ENCODE measurements at places on chromosomes 5 and 9. TPM values are rescaled to one million over a fixed set of nuclear protein-coding genes. Genes with fewer than 3 reads are reported as not detected.
A peak's percentile ranks its signal among the peaks of the same experiment; 100 is the strongest.

DNA sequence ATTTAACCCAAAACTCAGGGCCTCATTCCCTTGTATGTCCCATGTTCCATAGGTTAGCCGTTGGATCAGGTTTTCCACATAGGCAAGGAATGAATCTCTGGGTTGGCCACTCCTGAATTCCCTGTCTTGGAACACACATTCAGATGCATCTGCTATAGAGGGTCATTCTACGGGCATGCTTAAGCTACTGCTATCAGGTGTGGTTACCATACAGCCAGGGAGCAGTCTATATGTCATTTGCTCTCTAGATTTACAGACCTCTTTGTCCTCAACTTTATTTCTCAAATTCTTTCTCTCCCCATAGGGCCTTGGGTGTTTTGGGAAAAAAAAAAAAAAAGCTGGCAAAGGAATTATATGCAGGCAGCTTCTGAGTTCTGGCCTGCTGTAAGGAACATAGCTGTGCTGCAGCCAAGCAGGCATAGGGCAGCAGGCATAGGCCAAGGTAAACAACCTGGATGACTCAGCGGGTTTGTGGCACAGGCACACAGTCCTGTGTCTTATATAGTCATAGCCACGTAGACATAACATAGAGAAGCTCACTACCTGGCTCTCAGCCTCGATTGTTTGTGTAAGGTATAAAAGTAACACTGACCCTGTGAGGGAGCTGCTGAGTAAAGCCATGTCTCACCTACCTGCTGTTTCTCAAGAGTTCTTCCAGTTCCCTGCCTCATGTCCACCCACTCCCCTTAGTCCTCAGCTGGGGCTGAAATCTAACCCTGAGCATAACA is 141.5 kb downstream of the OSTF1 start:
- H3K36me3 ChIP-seq = no peaks in the 10 kb centered on the region
- H3K4me1 ChIP-seq = peaks cover 2% of the 10 kb centered on the region

Gene MARCOL
- not detected for total RNA-seq

DNA sequence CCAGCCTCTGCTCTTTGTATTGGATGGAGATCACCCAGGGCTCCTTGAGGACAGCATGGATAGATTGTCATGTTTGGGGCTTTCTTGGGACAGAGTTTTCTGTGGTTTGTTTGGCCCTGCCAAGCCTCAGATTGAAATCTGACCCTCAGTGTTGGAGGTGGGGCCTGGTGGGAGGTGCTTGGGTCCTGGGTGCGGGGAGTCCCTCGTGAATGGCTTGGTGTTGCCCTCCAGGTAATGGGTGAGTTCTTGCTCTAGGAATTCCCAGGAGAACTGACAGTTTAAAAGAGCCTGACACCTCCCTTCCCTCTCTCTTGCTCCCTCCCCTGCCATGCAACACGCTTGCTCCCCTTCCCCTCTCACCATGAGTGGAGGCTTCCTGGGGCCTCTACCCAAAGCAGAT is 48.6 kb upstream of the OLFM1 start:
- H3K27me3 ChIP-seq = peaks cover 2% of the 10 kb centered on the region
- H3K36me3 ChIP-seq = no peaks in the 10 kb centered on the region
- no peak overlapping the region for H3K4me3 ChIP-seq
- H3K27ac ChIP-seq = no peak overlapping the region
- no peak for DNase-seq
- H3K4me1 ChIP-seq = no peaks in the 10 kb centered on the region

GRCh38 chr5:140075371-140075770 is 32.3 kb upstream of the NRG2 start:
- H3K4me3 ChIP-seq = no peak overlapping the region
- DNase-seq = no peak
- H3K27me3 ChIP-seq = peaks cover 19% of the 10 kb centered on the region
- H3K27ac ChIP-seq = no peak overlapping the region
- H3K4me1 ChIP-seq = no peaks in the 10 kb centered on the region

- H3K4me3 ChIP-seq = no peak overlapping the region
- no peaks in the 10 kb centered on the region for H3K36me3 ChIP-seq
- H3K27ac ChIP-seq = no peak overlapping the region
- no peak for DNase-seq
These were observed 330.2 kb upstream of the NREP start for GRCh38 chr5:112087222-112087621.

DNA sequence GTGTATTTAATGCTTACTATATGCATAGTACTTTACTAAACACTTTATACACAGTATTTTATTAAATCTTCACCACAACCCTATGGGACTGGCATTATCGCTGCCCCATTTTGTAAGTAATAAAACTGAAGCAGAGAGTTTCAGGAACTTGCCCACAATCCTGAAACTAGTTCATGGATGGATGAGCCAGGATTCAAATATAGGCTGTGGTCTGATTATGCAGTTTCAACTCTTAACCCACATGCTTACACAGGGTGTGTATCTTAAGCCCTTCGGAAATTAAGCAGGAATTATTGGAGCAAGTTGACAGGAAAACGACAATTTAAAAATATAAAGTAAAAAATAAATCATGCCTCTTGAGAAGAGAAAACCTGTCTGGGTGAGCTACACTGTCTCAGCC is 109.0 kb downstream of the ATP10B start:
- H3K4me1 ChIP-seq = no peaks in the 10 kb centered on the region
- H3K27me3 ChIP-seq = no peaks in the 10 kb centered on the region
- H3K4me3 ChIP-seq = no peak overlapping the region
- H3K27ac ChIP-seq = no peak overlapping the region
- DNase-seq = no peak
- no peaks in the 10 kb centered on the region for H3K36me3 ChIP-seq

Gene RAPGEF1
- 63.2 TPM for total RNA-seq

- no peak for DNase-seq
- H3K27me3 ChIP-seq = no peaks in the 10 kb centered on the region
- peaks cover 42% of the 10 kb centered on the region for H3K36me3 ChIP-seq
These were observed 50.0 kb downstream of the GSN start for GRCh38 chr9:121317737-121318630.

- no peak for DNase-seq
- no peak overlapping the region for H3K27ac ChIP-seq
- H3K27me3 ChIP-seq = no peaks in the 10 kb centered on the region
- peaks cover 10% of the 10 kb centered on the region for H3K4me1 ChIP-seq
- no peak overlapping the region for H3K4me3 ChIP-seq
- no peaks in the 10 kb centered on the region for H3K36me3 ChIP-seq
These were observed 89.7 kb upstream of the OSMR start for GRCh38 chr5:38756068-38756467.

Gene GAS1
- 5.1 TPM for total RNA-seq

DNA sequence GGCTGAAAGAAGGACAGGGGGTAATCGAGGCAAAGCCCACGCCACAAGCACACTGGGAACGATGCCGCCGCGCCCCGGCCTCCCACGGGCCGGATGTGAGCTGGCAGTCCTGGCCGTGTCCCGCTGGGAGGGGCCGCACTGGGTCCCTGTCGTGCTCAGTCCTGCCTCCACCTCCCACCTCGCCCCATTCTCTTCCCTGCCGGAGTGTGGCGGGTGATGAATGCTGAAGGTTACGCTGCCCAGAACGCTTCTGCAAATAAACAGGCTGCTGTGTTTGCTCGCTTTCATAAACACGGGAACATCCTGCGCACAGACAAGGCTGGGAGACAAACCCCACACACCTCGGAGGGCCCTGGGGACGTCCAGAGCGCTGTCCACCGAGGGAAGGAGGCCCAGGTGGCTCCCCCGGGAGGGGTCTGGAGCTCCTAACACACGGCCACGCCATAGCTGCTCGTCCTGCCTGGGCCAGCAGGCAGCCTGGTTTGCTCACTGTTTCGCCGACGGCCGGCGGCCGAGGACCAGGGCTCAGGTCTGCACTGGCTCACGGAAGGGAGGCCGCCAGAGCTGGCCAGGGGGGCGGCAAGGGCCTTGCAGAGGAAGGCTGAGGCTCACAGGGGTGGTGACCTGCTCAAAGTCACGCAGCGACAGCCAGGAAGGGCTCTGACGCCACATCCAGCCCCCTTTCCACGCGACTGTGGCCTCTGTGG is 2.3 kb downstream of the DNLZ start:
- no peak for DNase-seq
- no peaks in the 10 kb centered on the region for H3K27me3 ChIP-seq
- H3K4me1 ChIP-seq = peaks cover 22% of the 10 kb centered on the region
- no peak overlapping the region for H3K27ac ChIP-seq
- no peak overlapping the region for H3K4me3 ChIP-seq

Gene ST8SIA4
- total RNA-seq = 0.59 TPM

- no peak overlapping the region for H3K27ac ChIP-seq
- no peaks in the 10 kb centered on the region for H3K4me1 ChIP-seq
- H3K27me3 ChIP-seq = peaks cover 4% of the 10 kb centered on the region
- DNase-seq = peak; percentile 39
These were observed 46.2 kb downstream of the PCA3 start for GRCh38 chr9:76810377-76810957.

DNA sequence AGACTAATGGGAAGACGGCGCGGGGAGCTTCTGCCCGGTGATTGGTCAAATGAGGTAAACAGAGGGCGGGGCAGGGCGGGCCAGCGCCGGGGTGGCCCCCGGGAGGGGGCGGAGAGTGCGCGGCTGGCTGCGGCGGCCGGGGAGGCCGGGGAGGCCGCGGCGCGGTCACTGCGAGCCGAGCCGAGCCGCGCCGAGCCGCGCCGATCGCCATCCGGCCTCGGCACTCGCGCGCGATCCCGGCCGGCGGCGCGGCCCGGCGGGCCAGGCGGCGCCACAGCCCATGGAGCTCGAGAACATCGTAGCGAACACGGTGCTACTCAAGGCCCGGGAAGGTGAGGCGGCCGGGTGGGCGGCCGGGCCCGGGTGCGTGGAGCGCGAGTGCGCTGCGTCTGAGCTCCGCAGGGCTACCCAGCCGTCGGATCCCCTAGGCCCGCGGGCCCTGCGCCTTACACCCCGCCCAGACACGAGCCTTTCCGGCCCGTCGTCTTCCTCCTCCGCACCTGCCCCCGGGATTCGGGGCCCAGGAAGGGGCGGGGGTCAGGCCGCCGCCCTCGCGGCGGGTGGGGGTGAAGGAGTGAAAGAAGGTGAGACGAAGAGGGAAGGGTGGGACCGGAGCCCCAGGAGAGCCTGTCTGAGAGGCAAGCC is at the start of gene GRK6:
GRK6 (plus strand) TSS at position 111 of the 645 bp plus-strand sequence; CDS start at position 281, 170 bp downstream.
- H3K36me3 ChIP-seq = no peaks in the 10 kb centered on the region
- no peak for DNase-seq
- peaks cover 13% of the 10 kb centered on the region for H3K4me1 ChIP-seq

GRCh38 chr9:93708289-93708986 is 132.1 kb downstream of the PHF2 start:
- DNase-seq = no peak
- no peaks in the 10 kb centered on the region for H3K36me3 ChIP-seq
- no peak overlapping the region for H3K4me3 ChIP-seq
- H3K4me1 ChIP-seq = no peaks in the 10 kb centered on the region

- no peak overlapping the region for H3K27ac ChIP-seq
- H3K36me3 ChIP-seq = no peaks in the 10 kb centered on the region
- H3K4me3 ChIP-seq = no peak overlapping the region
- peaks cover 10% of the 10 kb centered on the region for H3K4me1 ChIP-seq
These were observed 52.5 kb upstream of the CPEB4 start for GRCh38 chr5:173835661-173836060.

Gene GDF9
- total RNA-seq = 0.34 TPM

- DNase-seq = no peak
- no peaks in the 10 kb centered on the region for H3K4me1 ChIP-seq
- H3K36me3 ChIP-seq = no peaks in the 10 kb centered on the region
- H3K27ac ChIP-seq = no peak overlapping the region
These were observed 40.6 kb downstream of the SIL1 start for GRCh38 chr5:139157556-139157955.

- H3K4me3 ChIP-seq = no peak overlapping the region
- H3K4me1 ChIP-seq = peaks cover 7% of the 10 kb centered on the region
- no peaks in the 10 kb centered on the region for H3K36me3 ChIP-seq
- H3K27ac ChIP-seq = no peak overlapping the region
These were observed 100.3 kb upstream of the ERCC6L2 start for GRCh38 chr9:95775191-95775590.

- peak; percentile 65 for DNase-seq
- no peaks in the 10 kb centered on the region for H3K4me1 ChIP-seq
- H3K27me3 ChIP-seq = no peaks in the 10 kb centered on the region
- H3K4me3 ChIP-seq = peak within 1 kb of the TSS; percentile 58
- H3K36me3 ChIP-seq = no peaks in the 10 kb centered on the region
These were observed at the start of gene CCDC69 for GRCh38 chr5:151223447-151224264. Gene CCDC69 (minus strand): TSS chr5:151224092. CDS start chr5:151223970, 122 bp downstream.

GRCh38 chr5:71697967-71698366 is 21.1 kb upstream of the CARTPT start:
- H3K4me3 ChIP-seq = no peak overlapping the region
- no peaks in the 10 kb centered on the region for H3K4me1 ChIP-seq
- no peak for DNase-seq
- H3K27ac ChIP-seq = no peak overlapping the region

Gene CDX1
- total RNA-seq = 0.50 TPM

Gene INSYN2B
- total RNA-seq = 0.10 TPM

- H3K4me3 ChIP-seq = no peak overlapping the region
- no peaks in the 10 kb centered on the region for H3K4me1 ChIP-seq
- DNase-seq = no peak
- no peaks in the 10 kb centered on the region for H3K27me3 ChIP-seq
- H3K36me3 ChIP-seq = no peaks in the 10 kb centered on the region
These were observed 298.8 kb downstream of the TENT4A start for GRCh38 chr5:7012057-7012456.

DNA sequence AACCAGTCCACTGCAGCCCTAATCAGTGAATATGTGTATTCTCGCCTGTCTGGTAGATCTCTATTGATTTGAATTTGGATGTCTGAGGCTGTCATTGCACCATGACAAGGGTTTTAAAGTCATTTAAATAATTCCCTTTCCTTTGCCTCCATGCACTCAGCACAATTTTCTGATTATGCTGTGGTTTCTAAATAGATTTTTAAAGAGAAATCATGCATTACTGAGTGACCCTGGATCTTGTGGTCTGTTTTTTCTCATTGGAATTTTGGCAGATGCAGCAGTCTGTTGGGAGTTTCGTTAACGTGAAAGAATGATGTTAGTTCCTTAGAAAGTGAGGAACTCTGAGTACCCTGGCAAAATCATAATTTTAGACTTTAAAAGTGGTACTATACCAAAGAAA is 396.0 kb downstream of the LRRC70 start:
- no peaks in the 10 kb centered on the region for H3K4me1 ChIP-seq
- no peaks in the 10 kb centered on the region for H3K27me3 ChIP-seq
- H3K27ac ChIP-seq = no peak overlapping the region
- H3K36me3 ChIP-seq = no peaks in the 10 kb centered on the region

- H3K27me3 ChIP-seq = peaks cover 3% of the 10 kb centered on the region
- no peak overlapping the region for H3K4me3 ChIP-seq
- H3K4me1 ChIP-seq = no peaks in the 10 kb centered on the region
- H3K36me3 ChIP-seq = no peaks in the 10 kb centered on the region
- peak; percentile 27 for DNase-seq
These were observed 23.4 kb upstream of the FUBP3 start for GRCh38 chr9:130555968-130556367.
